ENCODE measurements at places on chromosomes 13 and 19. TPM values are rescaled to one million over a fixed set of nuclear protein-coding genes. Genes with fewer than 3 reads are reported as not detected.

DNA sequence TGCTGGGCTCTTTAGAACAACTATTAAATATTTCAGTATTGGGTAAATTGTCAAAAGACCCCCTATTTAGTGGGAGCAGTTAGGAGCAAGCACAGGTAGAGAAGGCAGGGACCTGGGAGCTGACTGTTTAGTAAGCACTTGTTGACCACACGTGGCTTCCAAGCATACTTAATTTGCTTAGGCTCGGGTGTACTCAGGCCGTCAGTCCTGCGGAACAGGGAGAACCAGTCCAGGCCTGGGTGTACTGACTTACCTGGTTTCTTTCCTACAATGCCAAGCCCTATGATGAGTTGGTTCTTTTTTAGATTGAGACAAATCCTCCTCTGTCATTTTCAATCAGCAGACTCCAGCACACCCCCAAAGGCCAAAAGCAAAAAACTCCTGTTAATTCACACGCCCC, 90.0 kb downstream of the WDFY2 start:
- peak; percentile 11 for DNase-seq

- DNase-seq = no peak
Measured at GRCh38 chr13:51557875-51558612, 26.2 kb upstream of the WDFY2 start.

GRCh38 chr19:1360818-1361461, 22.8 kb upstream of the NDUFS7 start:
- no peak for DNase-seq

The IZUMO2 gene
- total RNA-seq = not detected

Data from progenitor cell of endocrine pancreas (in vitro differentiated cells).